RCC 7860 (cell line): ENCODE measurements at places on chromosomes 4 and X.
A peak's percentile ranks its signal among the peaks of the same experiment; 100 is the strongest.

DNA sequence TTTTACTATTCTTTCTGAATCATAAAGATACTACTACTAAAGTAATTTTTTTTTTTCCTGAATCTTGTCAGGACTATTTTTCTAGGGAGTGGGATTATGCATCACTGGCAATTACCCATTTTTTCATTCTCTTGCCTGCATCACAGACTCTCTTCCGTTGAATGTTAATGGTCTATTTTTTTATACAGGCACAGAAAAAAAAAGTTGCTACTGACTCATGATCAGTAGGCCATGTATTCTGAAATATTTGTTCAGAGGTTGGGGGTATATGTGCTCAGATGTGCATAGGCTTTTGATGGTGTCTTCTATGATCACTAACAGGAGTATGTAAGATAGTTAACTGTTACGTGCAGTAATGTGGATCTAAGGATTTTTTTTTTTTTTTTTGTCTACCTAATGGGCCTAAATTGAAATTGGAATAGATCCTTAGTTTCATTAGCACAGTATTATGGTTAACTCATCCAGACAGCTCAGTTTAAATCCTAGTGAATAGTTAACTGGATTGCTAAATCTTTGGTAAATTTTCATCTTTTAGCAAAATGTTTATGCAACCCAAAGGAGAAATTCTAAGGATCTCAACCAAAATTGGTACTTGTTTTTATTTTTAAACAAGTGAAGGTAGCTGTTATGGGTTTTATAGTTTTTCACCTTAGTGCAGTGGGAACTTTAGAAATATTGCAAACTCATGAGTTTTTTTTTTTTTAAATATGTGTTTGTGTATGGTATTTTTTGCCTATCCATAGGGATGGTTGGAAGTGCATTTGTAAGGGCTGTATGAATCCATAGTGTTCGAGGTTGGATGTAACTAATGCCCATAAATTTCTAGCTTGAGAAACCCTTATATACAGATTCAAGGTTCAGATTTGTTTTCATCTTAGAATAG, 12.1 kb downstream of the BMP2K start:
- peak; percentile 51 for DNase-seq

DNA sequence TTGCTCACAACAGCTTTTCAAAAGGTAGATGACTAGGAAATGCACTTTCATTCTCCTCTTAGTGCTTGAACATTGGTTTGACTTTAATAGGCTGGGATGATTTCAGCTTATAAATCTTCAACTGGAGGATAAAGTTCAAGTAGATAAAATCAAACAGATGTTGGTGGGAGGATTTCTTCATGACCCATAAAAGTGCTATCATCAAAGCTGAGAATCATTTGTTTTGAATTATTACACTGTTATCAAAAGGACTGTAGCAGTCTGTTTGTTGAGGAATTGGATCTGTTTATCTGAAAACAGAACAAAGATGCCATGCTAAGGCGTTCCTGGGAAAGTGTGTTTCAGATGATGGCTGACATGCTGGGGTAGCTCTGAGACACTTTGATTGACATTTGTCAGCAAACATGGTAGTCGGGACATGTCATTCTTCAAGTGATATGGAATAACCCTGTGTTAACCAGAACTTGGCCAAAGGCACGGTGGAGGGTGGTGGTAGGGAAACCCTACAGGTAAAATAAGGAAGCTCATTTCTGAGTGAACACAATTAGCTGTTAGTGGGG, 304.0 kb upstream of the PITX2 start:
- no peak for DNase-seq

DNA sequence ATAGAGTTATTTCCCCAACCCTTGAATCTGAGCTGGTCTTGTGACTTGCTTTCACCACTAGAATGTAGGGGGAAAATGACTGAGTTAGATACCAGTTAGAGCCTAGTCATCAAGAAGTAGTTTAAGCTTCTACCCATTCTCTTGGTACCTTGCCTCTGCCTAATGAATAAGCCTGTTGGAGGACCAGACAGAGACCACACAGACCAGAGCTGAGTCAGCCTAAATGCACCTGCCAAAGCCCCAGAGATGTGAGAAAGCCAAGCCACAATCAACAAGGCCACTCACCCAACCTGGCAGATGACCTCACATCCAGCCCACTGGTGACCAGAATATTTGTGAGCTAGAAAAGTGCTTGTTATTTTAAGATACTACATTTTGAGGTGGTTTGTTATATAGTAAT, 85.2 kb upstream of the DCLK2 start:
- DNase-seq, result peak; percentile 37

GRCh38 chr4:127327491-127327890, 305.3 kb upstream of the INTU start:
- no peak for DNase-seq

GRCh38 chr4:155241664-155242063, 33.2 kb downstream of the NPY2R start:
- no peak for DNase-seq

DNA sequence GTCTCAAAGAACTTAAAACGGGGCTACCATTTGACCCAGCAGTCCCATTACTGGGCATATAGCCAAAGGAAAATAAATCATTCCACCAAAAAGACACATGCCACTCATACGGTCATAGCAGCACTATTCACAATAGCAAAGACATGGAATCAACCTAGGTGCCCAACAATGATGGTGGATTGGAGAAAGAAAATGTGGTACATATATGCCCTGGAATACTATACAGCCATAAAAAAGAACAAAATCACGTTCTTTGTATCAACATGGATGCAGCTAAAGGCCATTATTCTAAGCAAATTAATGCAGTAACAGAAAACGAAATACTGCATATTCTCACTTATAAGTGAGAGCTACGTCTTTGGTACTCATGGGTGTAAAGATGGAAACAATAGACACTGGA, 138.1 kb upstream of the NEIL3 start:
- no peak for DNase-seq

- DNase-seq, result no peak
These were observed 1.2 kb downstream of the DCAF12L2 start for GRCh38 chrX:126164689-126165400.

- DNase-seq, result no peak
These were observed 159.2 kb downstream of the CPEB2 start for GRCh38 chr4:15161439-15161838.

GRCh38 chrX:9785254-9785943, 830 bp upstream of the SHROOM2 start:
- DNase-seq, result no peak

- DNase-seq, result no peak
These were observed 71.6 kb downstream of the GPC3 start for GRCh38 chrX:133913658-133914388.

DNA sequence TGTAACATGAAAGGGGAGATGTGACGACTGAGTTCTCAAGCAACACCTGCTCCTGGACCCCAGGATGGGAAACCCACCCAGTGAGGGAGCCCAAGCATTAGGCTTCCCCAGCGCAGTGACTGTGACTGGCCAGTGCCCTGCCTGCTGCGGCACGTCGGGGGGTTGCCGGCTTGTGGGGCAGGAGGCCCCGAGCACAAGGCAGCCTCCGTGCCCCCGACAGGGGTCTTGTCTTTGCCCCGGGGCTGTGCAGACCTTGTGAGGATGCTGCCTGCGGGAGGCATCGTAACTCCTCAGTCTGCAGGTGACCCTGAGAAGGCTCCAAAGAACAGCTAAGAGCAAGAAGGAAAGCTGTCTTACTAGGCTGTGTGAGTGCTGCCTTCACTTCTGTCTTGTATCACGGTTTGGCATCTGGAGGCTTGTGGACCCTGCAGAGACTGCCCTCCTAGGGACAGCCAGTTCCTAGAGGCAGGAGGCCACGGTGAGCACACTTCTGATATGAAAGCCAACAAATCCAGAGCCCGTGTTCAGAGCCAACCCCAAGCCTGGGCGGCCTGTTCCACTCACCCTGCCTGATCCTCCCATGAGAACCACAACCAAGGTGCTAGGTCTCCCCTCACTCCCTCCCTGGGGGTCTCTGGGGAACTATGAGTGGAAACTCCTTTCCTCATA, 47.7 kb downstream of the FGFRL1 start:
- no peak for DNase-seq

- peak; percentile 39 for DNase-seq
These were observed 43.3 kb downstream of the FGFBP1 start for GRCh38 chr4:15894921-15895916.

DNA sequence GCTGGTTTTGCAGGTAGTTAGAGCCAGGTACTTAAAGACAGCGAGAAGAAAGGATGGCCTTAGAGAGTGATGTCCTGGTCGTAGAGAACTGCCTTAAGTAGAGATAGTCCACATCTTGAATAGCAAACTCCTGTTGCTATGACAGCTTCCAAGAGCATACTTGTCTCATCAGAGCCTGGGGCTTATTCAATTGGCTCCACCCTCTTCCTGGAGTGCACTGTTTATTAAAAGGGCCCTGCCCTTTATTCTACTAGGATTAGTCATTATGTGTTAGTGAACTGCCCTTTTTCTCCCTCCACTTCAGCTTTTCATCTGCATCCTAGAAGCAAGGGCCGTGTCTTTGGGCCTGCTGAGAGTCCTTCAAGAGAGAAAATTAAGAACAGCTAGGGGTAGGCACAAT, 94.5 kb upstream of the EOLA2 start:
- peak; percentile 48 for DNase-seq
